Esophagus mucosa (tissue), 1 donor: ENCODE measurements at places on chromosomes 7 and 10. TPM values are rescaled to one million over a fixed set of nuclear protein-coding genes. Genes with fewer than 3 reads are reported as not detected.
A peak's percentile ranks its signal among the peaks of the same experiment; 100 is the strongest.

GRCh38 chr10:99357691-99358090 is 28.5 kb downstream of the CNNM1 start:
- no peak for ATAC-seq

GRCh38 chr10:126250045-126250444 is 138.2 kb downstream of the ADAM12 start:
- no peak for ATAC-seq

DNA sequence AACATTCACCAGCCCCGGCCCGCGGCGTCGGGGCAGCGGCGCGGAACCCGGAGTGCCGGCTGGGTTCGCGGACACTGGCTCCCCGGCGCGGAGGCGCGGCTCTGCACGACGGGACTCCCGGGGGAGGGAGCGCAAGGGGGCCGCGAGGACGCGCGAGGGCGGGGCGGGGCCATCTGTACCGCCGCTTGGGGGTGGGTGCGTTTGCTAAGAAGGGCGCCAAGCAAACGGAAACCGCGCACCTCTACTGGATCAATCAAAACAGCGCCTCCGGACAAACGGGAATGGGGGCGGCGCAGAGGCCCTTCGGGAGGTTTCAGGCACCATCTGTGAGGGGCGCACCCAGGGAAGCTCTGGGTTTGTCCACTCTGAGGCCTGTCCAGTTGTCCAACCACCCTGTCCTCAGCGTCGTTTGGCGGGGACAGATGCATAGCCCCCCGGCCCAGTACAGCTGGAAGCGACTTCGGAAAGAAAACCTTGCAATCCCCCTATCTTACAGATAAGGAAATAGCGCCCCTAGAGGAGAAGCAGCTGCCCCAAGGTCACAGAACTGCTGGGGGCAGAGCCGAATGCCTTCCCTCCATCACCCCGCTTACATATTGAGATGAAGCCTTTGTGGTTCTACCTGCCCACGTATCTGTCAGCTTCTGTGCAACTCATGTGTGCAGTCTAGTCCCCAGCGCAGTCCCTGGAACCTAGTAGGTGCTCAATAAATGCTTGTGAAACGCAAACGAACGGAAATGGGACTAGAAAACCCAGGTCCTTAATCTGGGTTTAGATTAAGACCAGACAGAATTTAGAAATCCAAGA is 10.7 kb upstream of the SLIT1 start:
- ATAC-seq = peak; percentile 46

GRCh38 chr10:89213191-89213808 is 6.2 kb upstream of the CH25H start:
- ATAC-seq = peak; percentile 49

DNA sequence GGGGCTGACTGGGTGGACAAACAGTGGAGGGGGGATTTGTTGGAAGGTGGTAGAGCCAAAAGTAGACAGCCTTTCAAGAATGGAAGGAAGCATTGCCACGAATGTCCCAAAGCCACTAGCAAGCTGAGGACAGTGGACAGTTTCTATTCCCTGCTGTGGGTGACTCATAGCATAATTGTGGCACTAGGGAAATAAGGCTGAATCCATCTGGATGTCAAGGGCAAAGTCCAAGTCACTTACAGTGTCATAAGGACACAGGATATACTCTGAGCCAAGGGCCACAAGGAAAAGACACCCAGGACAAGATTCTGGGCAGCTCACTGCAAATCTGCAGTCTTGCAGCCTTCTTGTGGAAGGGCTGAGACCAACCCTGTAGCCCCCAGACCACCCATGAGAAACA is 79.7 kb downstream of the FRMPD2 start:
- ATAC-seq = no peak

DNA sequence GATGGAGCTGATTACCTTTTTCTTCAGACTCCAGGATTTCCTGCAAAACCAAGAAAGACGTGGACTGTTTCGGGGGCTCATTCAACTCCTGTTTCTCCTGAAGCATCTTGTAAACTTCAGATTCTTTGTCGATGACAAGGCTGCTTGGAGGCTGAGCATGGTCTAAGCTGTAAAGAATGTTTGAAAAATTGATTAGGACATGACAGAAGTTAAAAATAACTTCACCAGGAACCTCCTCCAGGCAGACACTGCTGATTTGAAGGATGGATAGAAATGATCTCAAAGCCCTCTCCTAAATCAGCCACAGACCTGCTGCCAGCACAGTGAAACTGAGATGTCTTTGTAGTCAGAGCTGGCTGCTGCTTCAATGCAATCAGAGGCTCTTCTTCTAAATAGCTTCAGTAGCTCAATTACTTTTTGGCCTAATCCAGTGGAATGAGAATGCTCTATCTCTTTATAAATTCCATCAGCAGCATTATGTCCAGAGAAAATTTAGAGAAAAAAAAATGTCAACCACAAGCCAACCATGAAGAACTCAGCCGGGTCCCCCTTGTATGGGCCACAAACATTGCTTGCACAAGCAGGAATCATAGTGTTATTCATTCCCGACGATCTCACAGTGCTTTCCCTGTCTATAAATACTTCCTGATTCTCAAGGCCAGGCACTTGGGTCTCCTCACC is 43.5 kb downstream of the PDLIM1 start:
- no peak for ATAC-seq

DNA sequence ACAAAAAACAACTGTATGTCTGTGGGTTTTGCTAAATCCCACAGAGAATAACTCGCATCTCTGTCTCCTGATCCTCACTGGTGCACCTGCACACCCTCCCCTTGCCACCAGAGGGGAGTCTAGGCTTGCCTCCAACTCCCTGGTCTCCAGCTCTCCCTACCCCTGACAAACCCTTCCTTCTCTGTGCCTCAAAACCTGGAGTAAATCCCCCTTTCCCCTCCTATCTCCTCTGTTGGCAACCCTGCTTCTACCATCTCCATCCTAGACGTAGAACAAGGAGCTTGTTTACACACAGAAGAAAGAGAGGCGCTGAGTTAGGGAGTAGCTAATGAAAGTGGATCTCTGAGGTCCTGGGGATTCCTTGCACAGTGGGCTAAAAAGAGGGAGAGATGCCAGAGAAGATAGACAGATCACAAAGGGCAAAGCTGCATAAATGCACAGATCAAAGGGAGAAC is 6.0 kb downstream of the MBLAC1 start:
- ATAC-seq = peak; percentile 62

DNA sequence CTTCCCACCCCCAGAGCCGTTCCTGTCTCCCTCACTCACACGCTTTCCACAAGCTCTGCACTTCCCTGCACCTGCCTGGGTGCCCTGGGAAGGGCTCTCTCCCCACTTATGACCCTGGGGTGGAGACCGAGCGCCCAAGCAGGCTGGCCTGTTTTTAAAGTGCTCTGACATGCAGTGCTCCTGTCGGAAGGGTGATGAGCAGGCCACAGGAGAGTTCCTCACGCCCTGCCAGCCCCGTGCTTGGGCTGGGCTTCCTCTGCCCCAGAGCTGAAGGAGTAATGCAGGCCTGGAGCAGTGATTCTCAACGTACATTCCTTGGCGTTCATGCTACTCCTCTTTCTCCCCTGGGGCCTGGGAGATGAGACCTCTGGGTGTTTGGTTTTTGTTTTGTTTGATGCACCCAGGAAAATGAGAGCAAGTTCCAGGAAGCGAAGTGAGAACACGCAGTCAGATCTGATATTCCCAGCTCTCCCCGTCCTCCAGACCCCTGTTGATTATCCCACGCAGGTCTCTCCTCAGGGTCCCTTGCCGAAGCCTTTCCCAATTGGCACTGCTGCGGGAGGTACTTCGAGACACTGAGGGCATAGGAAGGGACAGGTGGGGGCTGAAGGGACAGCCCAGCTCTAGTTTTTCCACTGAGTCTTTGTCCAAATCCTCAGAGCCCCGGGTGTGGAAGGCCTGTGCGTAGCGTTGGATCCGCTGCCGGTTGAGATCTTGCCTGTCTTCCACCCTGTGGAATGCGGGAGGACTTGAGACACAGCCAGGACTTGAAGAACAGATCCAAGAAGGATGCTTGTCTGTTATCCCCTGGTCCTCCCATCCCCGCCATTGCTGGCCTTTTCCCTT is 14.1 kb downstream of the TRPV6 start:
- no peak for ATAC-seq

- no peak for ATAC-seq
These were observed 747.7 kb upstream of the POM121L12 start for GRCh38 chr7:52287698-52288097.

DNA sequence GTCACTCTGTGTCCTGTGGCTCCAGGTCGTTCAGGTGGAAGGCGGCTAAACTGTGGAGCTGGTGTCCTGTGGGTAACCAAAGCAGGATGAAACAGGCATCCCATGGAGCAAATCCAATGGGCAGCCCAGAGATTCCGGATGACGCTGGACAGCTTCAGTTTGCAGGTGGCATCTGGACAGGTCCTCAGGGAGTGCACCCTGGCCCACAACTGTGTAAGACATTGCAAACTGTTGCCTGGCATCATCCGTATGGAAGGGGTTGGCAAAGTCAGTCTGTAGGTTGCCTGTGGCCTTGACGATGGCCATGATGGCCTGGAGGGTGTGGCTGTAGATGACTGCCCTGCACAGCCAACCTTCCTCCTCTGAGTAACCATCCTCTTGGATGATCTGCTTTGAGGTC is 35.5 kb downstream of the RPS24 start:
- no peak for ATAC-seq

- ATAC-seq = no peak
These were observed at the start of gene SLC13A4 for GRCh38 chr7:135728136-135728669. Gene SLC13A4 (minus strand): TSS chr7:135728186. CDS start chr7:135727496, 690 bp downstream.

DNA sequence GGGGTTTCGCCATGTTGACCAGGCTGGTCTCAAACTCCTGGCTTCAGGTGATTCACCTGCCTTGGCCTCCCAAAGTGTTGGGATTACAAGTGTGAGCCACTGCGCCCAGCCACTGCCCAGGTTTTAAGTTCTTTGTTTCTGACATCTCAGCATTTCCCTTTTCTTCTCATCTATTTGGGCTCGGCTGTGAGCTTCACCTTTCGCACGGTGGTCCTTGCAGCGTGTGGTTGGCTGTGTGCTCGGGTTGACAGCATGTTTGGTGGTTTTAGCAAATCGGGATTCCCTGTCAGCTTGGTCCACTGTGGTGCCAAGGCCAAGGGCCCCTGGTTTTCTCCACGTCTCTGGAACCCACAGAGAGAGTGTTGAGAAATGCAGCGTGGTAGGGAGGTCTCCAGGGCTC is 138.8 kb downstream of the DNAJB6 start:
- ATAC-seq = no peak

DNA sequence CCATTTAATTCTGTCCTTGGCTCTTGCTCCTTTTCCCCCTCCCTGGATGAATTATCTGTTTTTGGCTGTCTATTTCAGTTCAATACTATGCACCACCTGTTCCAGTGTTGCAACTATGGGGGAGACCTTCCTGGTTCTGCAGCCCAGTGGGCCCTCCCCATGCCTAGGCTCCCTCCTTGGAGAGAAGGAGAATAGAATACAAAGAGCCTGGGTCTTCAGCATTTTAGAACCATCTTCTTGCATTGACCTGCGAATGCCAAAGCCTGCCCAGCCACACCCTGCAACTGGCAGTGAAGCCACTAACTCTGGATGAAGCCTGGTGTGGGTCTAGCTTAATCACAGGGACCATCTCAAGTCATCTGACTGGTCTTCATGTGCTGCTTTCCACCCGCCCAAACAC is 207.1 kb downstream of the HERPUD2 start:
- no peak for ATAC-seq

- ATAC-seq = no peak
These were observed 900 bp downstream of the MKLN1 start for GRCh38 chr7:131328377-131329175.

GRCh38 chr7:157799076-157799685 is 462.4 kb downstream of the DNAJB6 start:
- ATAC-seq = no peak

PLPP4 gene
- total RNA-seq = not detected

CYP2W1 gene
- 0.36 TPM for total RNA-seq

PSD gene
- total RNA-seq = 2.0 TPM

CRPPA gene
- total RNA-seq = 0.80 TPM

MYO1G gene
- 1.1 TPM for total RNA-seq

C10orf62 gene
- 0.16 TPM for total RNA-seq

HELLS gene
- total RNA-seq = 23.0 TPM

FAM24A gene
- total RNA-seq = not detected

NAT16 gene
- not detected for total RNA-seq
